Stimulated activated CD4-positive, alpha-beta T cell treated with anti-CD3 and anti-CD28 coated beads, TNF-alpha, amount 100 ng/mL, for 1 hour (primary cell): ENCODE measurements at places on chromosomes 3 and 15.

GRCh38 chr3:184666442-184666841, 45.4 kb downstream of the MAGEF1 start:
- no peak for DNase-seq

DNA sequence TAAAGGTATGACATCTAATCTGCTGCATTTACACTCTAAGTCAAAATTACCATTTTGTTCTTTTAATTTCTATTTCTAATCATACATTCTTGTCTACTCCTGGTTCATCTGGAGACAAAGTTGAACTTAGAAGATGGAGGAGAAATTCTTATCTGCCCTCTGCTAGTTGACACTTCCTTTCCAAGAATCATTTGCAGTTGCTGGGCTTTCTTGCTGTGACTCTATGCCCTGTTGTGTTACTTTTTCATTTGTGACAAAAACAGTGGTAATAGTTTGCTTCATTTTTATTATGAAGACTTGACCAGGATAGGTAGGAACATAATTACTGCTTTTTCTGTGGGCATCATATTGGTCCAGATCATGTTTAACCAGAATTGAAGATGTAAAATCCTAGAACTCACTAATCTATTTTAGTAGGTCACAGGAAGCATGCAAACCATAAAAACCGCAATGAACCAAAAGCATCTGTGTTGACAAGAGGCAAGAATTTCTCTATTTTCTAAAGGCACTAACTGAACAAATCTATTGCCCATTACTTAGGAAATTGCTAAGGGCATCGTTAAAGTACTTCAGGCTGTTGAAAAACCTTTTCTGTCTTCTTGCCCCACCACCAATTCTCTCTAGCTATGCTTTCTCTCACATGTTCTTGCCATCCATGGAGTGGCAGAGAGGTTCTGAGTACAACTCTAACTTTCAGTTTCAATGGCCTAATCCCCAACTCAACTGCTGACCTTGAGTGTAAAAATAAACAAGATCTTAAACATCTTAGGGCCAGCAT, 4.2 kb upstream of the CCR2 start:
- no peak for DNase-seq

GRCh38 chr3:54832876-54833275, 95.0 kb downstream of the LRTM1 start:
- no peak for DNase-seq

- DNase-seq, result no peak
Observed at GRCh38 chr15:82894971-82895520, 57.5 kb downstream of the HOMER2 start.

- no peak for DNase-seq
Observed at GRCh38 chr3:54045061-54045815, 77.1 kb upstream of the CACNA2D3 start.

GRCh38 chr3:106740116-106740515, 637.1 kb upstream of the CCDC54 start:
- no peak for DNase-seq
